HL-60 (cell line): ENCODE measurements at places on chromosomes 2 and 18.
A peak's percentile ranks its signal among the peaks of the same experiment; 100 is the strongest.

GRCh38 chr18:77177009-77177408, 44.4 kb upstream of the MBP start:
- DNase-seq: no peak

DNA sequence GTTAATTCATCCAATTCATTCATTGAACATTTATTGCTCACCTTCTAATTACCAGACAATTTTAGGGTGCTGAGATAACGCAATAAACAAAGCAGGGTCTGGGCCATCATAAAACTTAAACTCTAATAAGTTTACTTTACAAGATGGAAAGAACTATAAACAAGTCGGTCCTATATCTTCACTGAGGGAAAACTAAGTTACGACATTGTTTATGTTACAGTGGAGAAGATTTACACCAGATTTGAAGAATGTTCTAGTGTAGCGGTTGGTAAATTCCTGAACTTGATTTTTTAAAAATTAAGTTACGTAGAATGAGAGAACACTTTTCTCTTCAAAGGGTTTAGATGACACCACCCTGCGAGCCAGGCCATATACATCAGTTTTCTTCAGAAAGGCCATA, 20.7 kb upstream of the FRZB start:
- DNase-seq: no peak

- DNase-seq: peak; percentile 54
Observed at GRCh38 chr2:175366815-175367214, 185.3 kb upstream of the ATP5MC3 start.

- DNase-seq: no peak
Observed at GRCh38 chr2:224213396-224213795, 174.3 kb upstream of the SERPINE2 start.

DNA sequence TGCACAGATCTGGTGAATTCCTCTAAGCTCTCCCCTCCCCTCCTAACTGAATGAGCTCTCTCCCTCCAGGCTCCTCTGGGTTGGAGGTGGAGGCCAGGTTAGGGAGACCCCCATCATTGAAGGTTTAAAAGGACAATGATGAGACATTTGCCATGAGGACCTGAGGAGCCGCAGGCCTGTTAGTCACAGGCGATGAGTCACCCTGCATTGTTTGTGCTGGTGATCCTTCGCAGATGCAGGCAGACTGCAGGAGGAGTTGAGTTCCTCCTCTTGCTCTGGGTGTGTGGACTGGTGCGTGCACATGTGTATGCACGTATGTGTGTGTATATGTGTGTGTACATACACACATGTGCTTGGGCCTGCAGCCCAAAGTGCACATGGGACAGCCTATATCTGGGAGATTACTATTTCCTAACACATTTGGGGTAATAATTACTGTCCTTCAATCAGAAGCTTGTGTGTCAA, 42.0 kb downstream of the MCFD2 start:
- DNase-seq: peak; percentile 64

DNA sequence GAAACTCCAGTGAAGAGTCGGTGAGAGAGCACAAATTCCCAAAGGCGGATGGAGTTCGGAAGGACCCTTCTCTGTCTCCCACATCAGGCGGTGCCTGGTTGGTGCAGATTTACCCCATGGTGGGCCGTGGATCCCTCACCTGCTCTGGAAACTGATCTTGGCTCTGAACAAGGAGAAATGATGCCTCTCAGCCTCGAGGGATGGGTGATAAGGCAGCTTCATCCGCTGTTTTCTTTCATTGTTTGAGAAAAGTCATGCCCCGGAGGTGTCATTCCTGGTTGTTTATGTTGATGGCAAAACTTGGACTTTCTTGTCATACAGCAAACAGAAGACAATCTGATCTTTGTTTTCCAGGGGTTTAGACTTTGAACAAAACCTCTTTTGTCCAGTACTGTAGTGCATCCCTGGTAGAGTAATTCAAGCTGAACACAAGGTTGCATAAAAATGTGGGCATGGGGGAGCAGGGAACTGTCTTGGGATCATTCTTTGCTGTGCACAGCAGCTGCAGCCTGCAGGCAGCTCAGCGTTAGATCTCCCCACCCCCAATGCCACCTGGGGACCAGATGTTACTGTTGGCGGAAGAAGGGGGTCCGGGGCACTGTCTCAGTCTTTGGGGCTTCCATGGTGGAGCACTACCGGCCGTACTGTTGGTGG, 81.3 kb downstream of the NFATC1 start:
- no peak for DNase-seq

GRCh38 chr2:160417745-160418397, 75.7 kb downstream of the RBMS1 start:
- DNase-seq: no peak

DNA sequence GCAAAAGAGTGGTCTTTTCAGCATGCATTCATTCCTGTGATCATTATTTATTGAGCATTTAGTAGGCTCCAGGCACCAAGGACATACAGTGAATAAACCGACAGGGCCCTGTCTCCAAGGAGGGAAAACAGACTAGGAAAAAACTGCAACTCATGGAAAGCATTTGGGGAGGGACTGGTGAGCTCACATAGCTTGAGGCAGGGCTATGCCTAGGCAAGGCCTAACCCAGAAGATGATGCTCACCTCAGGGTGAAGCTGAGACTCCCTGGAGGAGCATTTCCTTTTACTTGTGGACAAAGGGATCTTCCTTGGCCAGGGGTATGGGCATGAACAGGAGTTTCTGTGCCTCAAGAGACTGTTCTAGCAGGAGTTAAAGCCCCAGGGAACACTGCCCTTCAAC, 3.9 kb downstream of the CXCR1 start:
- DNase-seq: no peak

- DNase-seq: no peak
Observed at GRCh38 chr2:75865702-75866101, 155.0 kb upstream of the GCFC2 start.

GRCh38 chr18:22086973-22087372, 82.4 kb upstream of the GATA6 start:
- DNase-seq: no peak

- DNase-seq: no peak
Observed at GRCh38 chr2:219350710-219351221, 18.2 kb upstream of the RESP18 start.

DNA sequence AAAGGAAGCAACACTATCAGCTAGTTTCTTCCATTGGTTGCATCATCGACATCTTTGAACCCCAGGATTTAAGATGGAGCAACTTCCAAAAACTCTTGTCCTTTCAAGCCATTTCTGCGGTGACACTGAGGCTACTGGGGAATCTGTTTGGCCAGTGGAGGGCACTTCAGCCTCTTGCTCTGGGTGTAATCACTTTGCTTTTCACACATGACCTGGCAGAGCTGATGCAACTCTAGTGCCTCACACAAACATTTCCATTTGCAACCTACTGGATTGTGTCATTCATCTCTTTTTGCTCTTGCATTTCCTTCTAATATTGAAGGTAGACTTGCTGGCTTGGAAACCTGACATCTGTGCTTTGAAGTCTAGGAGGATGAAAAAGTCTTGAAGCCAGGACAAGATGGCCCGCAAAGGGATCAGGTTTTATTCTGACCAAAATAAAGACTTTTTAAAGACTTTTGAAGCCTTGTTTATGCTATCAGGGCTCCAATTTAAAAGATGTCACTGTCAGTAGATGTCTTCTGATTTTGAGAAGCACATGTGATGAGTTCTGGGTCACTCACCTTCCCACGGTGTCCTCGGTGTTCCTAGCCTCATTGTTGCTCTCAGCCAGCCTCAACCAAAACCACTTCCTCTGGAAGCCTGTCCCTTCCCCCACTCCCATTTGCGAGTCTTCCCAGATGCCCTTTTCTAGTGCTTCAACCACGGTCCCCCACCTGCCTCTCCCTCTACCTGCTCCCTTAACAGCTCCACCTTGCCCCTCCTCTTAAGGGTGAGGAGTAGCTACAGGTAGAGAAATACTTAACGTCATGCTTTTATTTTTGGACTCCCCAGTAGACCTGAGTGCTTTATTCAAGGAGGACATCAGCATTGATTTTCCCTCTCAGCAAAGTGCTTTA, 69.7 kb upstream of the KCNE4 start:
- DNase-seq: peak; percentile 83

DNA sequence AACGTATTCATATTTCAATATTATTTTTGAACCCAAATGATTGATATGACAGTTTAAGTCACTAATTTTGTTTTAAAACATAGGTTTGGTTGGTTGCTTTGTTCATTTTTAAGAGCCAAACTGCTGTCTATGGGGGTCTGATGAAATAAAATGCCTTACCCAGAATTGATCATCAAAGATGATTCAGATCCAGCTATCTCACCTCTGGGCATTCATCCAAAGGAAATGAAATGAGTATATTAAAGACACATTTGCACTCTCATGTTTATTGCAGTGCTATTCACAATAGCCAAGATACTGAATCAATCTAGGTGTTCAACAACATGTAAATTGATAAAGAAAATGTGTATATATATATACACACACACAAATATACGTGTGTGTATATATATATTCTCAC, 326.9 kb upstream of the GULP1 start:
- no peak for DNase-seq

GRCh38 chr2:55093381-55093780, 43.1 kb upstream of the RTN4 start:
- DNase-seq: peak; percentile 83

DNA sequence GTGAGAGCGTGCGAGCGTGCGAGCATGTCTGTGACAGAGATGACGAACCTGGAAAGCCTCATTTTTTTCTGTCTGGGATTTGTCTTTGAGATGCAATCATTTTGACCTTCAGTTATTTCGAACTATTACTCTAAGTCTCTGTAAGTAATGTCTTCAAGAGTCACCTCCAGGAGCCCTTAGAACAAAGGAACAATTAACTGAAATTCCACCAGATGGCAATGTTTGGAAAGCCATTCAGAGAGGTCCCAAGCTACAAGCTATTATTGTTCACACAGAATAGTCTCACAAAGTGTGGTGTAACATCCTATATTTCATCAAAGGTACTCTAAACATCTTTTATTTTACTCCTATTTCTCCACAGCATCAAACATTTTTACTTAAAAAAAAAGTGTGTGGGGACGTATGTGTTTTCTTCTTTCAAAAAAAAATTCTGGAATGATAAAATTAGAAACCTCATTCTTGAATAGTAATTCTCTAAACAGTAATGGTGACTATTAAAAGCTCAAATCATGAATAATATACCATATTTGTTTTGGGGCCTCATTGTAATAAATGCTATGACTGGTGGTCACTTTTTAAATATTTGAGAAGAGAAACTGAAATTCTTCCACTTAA, 35.1 kb upstream of the MAPRE2 start:
- DNase-seq: peak; percentile 20

GRCh38 chr2:9241233-9241632, 34.6 kb downstream of the ASAP2 start:
- no peak for DNase-seq

GRCh38 chr2:190031969-190032618, 30.4 kb downstream of the MSTN start:
- DNase-seq: no peak

DNA sequence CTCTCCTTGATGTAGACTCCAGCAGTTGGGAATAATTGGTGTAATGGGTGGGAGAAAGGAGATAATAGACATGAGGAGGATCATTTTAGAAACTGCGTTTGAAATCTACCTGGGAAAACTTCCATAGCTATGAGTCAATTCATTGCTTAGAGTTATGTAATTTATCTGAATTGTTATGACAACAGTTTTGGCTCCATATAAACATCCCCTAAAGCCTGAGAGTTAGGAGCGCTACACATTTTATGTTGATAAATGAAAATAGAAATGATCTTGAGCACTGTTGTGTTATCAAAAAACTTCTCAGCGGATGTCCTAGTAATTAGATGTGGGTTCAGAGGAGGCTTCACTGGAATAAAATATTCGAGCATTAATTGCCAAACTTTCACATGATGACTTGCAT, 573.4 kb downstream of the TSN start:
- DNase-seq: no peak

DNA sequence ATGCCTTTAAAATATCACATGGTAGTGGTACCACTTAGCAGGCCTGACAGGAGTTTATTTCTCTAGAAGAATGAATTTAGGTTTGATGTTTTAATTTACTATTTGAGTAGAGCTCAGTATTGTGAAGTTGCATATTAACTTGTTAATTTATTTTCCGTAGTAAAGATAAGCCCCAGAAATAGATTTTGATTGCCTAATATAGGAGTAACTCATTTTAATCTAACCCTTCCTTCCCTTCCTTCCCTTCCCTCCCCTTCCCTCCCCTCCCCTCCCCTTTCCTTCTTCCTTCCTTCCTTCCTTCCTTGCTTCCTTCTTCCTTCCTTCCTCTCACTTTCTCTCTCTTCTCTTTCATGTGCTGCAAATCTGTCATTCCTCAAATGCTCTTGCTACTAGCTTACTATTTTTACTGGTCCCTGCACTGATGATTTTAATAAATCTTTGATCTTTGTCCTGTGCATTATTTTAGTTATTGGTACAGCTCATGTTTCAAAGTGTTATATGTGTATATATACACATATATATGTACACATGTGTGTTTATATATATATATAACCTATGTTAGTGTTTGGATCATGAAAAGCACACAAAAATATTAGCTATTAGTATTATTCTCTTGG, 862.6 kb upstream of the CNTNAP5 start:
- no peak for DNase-seq

DNA sequence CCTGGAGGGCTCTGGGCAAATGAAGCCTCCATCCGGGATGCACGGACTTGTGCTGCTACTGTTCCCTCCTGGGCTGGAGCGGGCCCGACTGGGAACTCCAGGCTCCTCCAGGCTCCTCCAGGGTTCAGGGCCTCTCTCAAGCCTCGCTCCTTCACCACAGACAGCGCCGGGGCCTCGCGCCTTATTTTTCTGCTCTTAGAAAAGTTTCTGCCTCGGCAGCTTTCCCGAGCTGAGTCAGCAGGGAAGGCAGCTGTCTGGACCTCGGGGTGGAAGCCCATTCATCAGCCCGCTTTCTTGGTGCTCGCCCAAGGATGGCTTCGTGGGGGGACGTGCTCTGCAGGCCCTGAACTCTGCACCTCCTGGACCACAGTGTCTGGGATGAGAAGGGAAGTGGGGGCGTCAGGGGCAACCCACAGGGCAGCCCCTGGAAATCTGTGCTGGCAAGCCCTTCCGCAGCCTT, 12.9 kb upstream of the TEX51 start:
- no peak for DNase-seq

DNA sequence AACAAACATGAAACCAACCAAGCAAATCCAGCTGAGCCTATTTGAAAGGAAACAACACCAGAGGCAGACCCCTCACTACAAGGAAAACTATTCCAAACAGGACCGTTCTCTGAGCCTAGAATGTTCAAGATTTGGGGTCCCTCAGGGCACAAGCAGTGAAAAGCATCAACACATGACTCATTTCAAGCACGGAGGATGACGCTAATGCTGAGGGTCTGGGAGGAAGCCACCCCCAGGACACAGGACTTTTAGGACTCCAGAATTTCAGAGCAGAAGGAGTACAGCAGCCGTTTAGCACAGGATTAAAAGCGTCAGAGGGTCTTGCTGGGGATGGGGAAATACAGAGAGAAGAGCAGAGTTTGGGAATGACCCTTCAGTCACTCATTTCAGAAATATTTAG, 168.9 kb downstream of the DLGAP1 start:
- no peak for DNase-seq

GRCh38 chr2:181948227-181948626, 37.4 kb upstream of the PPP1R1C start:
- no peak for DNase-seq

DNA sequence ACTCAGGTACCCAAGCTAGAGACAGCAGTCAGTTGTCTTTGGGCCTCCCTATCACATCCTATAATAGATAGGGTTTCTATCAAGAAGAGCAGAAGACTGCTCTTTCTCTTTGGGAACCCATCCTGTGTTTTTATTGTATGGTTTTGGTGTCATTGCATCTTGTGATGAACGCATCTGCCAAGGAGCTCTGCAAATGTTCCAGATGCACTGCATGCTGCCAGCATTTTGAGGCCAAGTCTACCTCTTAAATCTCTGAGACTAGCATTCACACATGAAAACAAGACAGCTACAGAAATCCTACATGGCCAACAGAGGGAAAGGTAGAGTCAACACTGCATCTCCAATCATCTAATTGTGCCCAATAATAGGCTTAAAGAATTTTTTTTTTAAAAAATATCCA, 14.0 kb downstream of the SEMA4F start:
- no peak for DNase-seq
